Tibial nerve (tissue), 4 donors: ENCODE measurements at places on chromosomes 6 and 20. TPM values are rescaled to one million over a fixed set of nuclear protein-coding genes. Genes with fewer than 3 reads are reported as not detected.

GRCh38 chr20:61753316-61753942 is 312.3 kb downstream of the TAF4 start:
- DNase-seq, result no peak

DNA sequence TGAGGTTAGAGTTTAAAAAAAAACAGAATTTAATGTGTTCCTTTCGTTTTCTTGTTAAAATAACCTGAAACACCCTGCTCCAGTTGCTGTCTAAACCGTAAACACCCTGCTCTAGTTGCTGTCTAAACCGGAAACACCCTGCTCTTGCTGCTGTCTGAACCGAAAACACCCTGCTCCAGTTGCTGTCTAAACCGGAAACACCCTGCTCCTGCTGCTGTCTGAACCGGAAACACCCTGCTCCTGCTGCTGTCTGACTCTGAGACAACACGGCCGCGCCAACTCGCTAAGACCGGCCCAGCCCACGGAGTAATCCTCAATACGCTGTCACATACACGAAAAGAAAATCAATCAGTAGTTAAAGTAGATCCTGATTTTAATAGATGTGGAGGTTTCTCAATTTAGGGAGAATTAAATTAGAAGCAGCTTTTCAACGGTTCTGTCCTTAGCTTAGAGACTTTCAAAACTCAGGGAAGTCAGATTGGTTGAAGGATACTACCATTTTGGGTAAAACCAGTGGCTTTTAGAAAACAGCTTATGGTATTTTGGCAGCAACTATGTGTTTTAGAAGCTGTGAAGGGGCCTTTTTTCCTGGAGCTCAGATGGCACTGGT is 98.3 kb downstream of the RAMACL start:
- peak; percentile 33 for DNase-seq

VEGFA gene
- 175 TPM for total RNA-seq

DNA sequence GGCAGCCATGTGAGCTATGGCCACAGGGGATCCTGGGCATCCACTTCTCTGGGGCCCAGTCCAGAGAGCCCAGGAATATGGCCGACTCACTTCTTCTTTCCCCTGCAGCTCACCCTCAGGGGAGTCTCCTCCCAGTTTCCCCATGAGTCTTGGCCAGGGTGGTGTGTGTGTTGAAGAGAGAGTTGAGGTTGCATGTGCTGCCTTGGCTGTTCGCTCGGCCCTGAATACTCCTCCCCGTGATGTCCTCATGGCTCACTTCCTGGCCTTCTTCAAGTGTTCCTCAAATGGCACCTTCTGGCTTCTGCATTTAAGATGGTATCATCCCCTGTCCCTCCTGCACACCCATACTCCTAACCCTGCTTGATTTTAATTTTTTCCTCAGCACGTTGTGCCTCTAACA is 3.2 kb upstream of the TREML1 start:
- DNase-seq, result no peak

GRCh38 chr20:57708694-57709673 is 831 bp downstream of the PMEPA1 start:
- DNase-seq, result no peak

GRCh38 chr6:20213271-20213798 is 1.1 kb upstream of the MBOAT1 start:
- no peak for DNase-seq

B3GALT4 gene
- total RNA-seq, result 18.0 TPM

RUNX2 gene
- total RNA-seq, result 6.3 TPM
